Islet precursor cell (in vitro differentiated cells): ENCODE measurements at places on chromosomes 2 and 18.

DNA sequence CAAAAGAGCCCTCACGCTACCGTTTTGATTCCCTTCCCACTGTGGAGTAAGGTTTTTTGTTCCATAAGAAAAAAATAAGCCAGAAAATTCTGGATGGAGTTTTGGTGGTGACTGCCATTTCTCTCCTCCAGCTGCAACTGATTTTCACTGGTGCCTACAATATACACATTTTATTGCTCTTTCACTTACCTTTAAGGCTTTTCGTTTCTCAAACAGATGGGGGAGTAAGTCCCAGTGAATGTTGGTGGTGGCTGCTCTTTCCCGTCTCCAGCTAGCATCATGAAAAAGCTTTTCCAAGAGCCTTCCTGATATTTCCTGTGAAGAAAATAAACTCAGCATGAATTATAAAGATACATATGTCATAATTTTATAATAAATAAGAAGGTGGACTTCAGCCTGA, 932.5 kb upstream of the PIK3C3 start:
- no peak for DNase-seq

DNA sequence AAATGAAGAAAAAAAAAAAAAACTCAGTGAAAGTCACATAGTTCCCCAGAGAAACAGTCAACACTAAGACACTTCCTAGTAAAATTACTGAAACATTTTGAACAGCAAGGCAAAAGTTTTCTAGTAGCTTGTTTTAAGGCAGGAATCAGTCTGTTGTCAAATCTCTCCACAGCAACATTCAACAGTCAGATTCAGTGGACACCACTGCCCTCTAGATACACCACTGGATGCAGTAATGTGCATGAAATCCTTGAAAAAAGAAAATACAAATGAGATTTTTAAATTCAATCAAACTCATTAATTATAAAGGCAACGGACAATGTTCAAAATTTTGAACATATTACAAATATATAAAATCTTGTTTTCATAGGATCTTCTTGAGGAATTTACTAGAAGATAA, 46.4 kb downstream of the GRB14 start:
- DNase-seq, result no peak

DNA sequence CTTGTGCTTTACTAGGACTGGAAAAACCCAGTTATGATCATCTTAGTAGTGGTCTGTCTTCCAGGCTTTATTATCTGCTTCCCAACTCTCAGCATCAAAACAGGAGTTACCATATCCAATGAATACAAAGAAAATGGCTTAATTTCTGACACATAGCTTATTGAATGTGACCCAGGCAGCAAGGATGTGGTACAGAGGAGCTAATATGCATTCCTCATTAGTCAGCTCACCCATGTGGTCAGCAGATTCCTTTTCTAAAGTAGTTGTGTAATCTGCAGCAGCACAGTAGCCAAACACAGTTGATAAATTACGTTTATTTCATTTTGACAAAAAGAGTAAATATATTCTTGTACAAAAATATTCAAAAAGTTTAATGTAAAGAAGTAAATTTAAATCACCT, 43.6 kb downstream of the TSPYL6 start:
- DNase-seq, result no peak

- DNase-seq, result no peak
Measured at GRCh38 chr2:194087089-194087958, 1569.7 kb upstream of the SLC39A10 start.

- no peak for DNase-seq
Measured at GRCh38 chr2:181120625-181121024, 140.2 kb downstream of the UBE2E3 start.

DNA sequence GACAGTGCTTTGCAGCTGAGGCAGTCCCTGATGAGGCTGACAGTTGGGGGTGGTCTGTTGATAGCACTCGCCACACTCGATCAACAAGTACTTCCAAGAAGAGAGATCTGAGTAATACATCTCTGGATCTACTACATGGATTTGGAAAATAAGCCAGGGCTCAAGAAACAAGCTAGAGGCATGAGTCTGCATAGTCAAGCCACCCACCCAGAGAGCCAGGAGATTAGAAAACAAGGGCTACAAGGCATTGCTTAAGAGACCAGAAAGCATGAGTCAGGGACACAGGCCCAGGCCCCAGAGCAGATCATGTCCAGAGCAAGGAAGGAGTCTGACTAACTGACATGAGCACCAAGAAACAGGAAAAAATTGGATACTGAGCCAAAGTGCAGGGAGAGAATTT, 196.9 kb upstream of the CWC22 start:
- peak; percentile 81 for DNase-seq

- DNase-seq, result peak; percentile 24
Measured at GRCh38 chr2:70834881-70835280, 735 bp downstream of the CD207 start.

DNA sequence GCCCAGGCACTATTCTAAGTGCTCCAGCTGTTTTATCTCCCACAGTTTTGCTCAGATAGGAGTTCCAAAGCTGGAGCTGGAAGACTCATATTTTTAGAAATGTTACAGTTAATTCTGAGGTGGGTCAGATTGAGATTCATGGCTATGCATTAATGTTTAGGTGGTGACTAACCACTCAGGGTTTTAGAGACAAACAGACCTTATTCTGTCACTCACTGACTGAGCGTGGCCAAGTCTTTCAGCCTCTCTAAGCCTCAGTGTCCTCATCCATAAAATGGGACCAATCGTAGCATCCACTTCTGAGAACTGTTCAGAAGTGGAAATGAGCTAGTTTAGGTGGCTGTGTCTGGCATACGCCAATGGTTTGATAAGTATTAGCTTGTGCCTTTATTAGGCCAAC, 4.3 kb upstream of the CASP8 start:
- no peak for DNase-seq
